ENCODE measurements at places on chromosomes 2 and 18. TPM values are rescaled to one million over a fixed set of nuclear protein-coding genes. Genes with fewer than 3 reads are reported as not detected.
A peak's percentile ranks its signal among the peaks of the same experiment; 100 is the strongest.

DNA sequence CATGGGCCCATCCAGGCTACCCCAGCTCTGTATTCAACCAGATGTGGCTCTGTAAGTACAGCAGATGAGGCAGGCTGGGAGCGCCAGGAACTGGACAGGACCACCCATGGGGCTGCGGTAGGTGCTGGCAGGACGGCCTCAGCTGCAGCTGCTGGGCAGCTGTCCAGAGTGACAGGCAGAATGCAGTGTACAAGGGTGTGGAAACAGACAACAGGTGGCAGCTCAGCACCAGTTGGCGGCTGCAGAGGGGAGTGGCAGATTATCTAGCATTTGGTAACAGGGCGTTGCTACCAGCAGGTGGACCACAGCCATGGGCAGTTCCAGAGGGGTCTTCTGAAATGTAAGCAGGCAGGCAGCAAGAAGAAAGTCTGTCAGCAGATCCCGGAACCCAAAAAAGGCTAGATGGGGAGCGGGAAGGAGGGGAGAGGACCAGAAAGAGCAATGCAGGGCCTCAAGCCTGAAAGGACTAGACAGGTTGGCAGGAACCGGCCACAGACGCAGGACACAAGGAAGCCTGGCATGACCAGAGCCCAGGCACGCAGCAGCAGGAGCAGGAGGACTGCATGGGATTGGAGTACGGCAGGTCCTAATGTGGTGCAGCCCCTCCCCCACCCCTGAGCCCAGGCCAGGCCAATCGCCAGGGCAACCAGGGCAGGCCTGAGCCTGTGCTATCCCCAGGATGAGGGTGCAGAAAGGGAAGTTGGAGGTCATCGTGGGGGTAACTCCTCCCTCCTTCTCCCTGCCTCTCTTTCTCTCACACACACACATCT is 24.7 kb downstream of the PKDCC start:
- DNase-seq: peak; percentile 94

- peak; percentile 34 for DNase-seq
Observed at GRCh38 chr2:108267101-108267500, 21.6 kb upstream of the SULT1C2 start.

DNA sequence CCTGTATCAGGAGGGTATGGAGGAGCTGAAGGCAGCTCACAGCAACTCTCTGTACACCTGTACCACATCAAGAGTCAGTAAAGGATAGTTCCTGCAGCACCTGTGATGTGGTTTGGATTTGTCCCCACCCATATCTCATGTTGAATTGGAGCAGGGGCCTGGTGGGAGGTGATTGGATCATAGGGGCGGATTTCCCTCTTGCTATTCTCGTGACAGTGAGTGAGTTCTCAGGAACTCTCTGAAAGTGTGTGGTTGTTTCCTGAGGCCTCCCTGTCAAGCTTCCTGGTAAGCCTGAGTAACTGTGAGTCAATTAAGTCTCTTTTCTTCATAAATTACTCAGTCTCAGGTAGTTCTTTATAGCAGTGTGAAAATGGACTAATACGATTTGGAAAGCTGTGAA is 28.9 kb downstream of the OSBPL1A start:
- no peak for DNase-seq

GRCh38 chr2:218806346-218806978 is 24.5 kb downstream of the CYP27A1 start:
- DNase-seq: peak; percentile 99

GRCh38 chr2:46067501-46068305 is 229.5 kb upstream of the EPAS1 start:
- peak; percentile 92 for DNase-seq

- DNase-seq: peak; percentile 8
Observed at GRCh38 chr2:124027182-124027581, 2.1 kb downstream of the CNTNAP5 start.

The TMEM198 gene
- 4.2 TPM for total RNA-seq

DNA sequence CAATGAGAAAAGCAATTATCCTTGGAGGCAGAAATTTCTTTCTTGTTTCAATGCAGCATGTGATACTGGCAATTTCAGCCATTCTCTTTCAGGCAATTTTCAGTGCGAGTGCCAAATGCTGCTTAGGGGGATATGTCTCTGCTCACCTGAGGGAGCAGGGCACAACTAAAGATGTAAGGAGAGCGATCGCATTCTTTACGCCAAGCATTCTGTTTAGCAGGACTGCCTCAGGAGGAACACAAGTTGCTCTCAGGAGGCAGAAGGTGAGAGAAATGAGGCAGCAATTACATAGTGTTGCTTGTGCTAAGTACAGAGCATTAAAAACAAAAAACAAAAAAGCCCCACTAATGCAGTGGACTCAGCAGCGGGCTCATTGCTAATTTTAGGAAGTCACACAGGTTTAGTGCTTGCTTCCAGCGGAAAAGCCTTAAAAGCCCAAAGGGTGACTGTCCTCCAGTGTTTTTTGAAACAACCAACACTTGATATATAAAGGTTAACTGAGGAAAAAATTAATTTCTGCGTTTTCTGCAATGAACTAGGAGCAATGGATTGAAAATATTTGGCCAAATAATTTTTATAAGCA is 116.9 kb downstream of the METTL8 start:
- DNase-seq: no peak

The MAB21L4 gene
- not detected for total RNA-seq

GRCh38 chr2:136572335-136572734 is 193.0 kb upstream of the THSD7B start:
- DNase-seq: no peak

The TGFA gene
- not detected for total RNA-seq

The ACTR3 gene
- total RNA-seq: 307 TPM

The PLA2R1 gene
- 5.3 TPM for total RNA-seq

DNA sequence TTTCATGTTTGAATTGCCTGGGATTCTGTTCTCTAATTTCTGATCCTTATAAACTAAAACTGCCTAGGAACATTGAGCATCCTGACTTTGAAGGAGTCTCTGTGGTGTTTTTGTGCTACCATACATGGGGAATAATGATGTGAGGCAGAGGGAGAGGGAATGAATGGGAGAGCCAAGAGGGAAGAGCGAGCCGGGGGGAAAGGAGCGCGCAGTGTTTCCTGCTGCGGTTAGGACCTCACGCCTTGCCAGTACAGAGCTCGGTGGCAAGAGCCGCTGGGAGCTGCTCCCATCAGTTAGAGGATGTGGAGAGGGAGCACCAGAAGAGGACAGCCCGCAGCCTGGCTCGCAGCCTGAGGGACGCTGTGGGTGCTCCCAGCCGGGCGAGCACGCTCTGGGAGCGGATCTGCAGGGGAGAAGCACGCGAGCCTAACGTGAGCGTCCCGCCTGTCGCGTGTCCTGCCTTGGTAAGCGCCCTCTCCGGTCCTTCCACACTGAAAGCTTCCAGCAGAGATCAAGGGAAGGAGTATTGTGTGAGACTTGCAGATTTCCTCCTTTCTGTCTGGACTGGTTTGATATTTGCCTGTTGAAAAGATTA is 114.7 kb downstream of the FAM210A start:
- peak; percentile 8 for DNase-seq

- DNase-seq: peak; percentile 76
Observed at GRCh38 chr2:71807581-71808451, 339.8 kb downstream of the CYP26B1 start.

- DNase-seq: no peak
Observed at GRCh38 chr2:173567493-173567892, 212.8 kb downstream of the CDCA7 start.

DNA sequence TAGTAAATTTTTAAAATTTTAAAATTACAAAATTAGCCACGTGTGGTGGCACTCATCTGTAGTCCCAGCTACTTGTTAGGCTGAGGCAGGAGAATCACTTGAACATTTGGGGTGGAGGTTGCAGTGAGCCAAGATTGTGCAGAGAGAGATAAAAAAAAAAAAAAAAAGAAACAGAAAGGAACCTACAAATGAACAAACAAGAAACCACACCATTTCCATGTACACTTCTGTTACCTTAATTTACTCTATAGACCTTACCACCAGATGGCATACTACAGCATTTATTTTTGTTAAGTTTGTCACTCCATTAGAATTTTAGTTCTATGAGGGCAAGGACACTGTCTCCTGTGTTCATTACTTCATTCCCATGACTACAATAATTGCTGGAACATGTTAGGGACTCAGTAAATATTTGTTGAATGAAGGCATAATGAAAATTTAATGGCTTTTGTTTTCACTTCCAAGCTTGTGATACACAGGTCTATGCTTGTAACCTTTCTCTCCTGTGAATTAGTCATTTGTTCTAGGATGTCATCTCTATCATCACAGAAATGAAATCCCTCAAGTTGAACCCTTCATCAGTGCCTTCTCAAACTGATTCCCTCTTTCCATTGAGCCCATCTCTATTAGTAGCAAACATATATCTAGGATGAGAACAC is 76.0 kb downstream of the ARHGAP15 start:
- DNase-seq: peak; percentile 12

The SCYGR2 gene
- not detected for total RNA-seq

DNA sequence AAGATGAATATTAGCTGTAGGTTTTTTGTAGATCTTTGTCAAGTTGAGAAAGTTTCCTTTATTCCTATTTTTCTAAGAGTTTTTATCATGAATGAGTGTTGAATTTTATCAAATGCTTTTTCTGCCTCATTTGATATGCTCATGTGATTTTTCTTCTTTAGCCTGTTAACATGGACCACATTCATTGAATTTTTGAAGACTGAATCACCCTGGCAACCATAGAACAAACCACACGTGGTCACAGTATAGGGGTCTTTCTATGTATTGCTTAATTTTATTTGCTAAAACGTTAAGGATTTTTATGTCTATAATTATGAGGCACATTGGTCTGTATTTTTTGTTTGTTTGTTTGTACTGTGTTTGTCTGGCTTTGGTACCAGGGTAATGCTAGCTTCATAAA is 201.7 kb upstream of the CWC22 start:
- DNase-seq: peak; percentile 75

- DNase-seq: no peak
Observed at GRCh38 chr2:2389215-2389614, 58.1 kb upstream of the MYT1L start.

The RBMS1 gene
- 101 TPM for total RNA-seq

The LOXHD1 gene
- not detected for total RNA-seq

DNA sequence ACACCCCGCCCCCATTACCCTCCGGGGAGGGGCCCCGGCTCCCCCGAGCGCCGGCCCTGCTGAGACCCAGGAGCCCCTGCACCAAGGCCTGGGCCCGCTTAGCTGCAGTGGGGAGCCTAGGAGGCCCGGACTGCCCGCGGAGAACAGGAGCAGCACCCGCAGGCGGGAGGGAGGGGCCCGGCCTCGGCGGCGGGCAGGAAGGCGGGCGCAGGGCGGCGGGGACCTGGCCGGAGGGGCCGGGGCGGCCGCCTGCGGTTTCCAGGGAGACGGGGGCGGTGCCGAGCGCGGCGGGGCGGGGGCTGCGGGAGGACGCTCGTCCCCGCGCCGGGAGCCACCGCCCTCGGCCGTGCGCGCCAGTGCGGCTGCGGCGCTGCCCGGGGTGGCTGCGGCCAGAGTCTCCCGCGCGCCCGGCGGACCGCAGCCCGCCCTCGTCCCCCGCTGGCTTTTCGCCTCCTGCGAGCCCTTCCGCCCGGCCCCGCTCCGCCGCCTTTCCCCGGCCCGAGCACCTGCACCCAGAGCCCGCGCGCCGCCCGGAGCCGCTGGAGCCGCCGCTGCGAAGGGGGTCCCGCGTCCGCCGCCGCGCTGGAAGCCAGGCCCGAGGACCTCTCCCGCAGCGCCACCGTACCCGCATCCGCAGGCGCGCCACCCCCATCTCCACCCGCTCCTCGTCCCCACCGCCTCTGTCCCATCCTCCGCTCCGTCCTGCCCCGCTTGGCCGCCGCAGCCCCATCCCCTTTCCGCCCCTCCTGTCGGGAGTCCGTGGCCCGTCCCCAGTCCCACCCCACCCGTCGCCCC is 17.2 kb downstream of the GPC1 start:
- DNase-seq: no peak

DNA sequence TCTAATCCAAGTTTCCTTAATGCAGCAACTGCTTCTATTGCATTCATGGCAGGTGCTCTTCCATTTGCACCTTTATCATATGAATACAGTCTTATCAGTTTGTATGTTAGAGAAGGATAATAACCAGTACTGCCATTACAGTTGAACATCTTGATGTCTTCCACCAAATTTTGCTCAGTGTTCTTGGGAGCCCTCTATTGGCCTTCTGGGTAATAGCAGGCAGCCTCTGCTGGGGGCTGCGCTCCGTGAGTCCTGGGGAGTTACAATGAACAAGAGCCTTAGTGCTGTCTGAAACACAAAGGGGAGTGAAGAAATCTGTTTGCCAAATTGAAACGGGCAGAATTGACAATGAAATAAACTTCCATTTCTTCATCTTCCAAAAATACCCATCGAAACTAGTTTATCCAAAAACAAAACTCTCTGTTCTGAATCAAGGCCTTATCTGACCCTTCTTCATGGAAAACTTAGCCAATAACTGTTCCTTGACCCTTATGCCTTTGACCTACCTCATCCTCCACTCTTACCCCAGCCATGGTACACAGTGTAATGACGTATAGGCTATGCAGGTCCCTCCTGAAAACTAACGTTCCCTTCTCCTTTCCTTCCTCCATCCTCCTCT is 79.9 kb downstream of the ALK start:
- peak; percentile 22 for DNase-seq
